T follicular helper cell (primary cell): ENCODE measurements at places on chromosomes 6 and 20.

DNA sequence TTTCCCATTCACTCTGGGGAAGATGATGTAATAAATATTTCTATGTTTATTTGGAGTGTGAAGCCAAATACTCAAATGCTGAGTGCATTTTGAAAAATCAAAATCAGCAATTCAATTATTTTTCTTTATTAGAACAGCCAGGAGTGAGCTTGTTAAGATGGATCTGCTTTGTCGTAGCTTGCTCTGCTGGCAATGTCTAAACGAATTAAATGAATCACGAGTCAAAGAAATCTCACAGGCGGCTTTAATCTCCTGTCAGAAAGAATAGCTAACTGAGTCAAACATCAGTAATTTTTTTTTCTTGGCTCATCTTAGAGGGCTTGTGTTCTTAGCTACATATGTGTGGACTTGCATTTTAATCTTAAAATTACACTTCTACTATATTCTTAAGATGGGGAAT, 100.2 kb upstream of the HMGN3 start:
- no peak for DNase-seq

DNA sequence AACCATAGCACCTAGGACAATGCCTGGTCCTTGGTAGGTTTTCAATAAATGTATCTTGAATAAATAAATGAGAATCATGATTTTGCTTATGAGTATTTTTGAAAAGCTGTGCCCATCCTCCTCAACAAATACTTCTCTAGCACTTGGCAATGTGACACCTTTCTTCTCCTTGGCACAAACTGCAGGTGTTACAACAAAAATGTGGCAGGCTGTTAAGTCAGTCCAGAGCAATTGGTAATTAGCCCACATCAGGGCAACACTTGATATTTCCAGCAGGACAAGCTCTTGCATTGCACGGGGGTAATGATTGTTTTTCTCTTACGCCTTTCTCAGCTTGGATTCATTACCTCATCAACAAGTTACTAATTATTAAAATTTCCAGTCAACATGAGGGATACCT, 31.6 kb upstream of the SNX9 start:
- no peak for DNase-seq

- no peak for DNase-seq
Measured at GRCh38 chr6:155212616-155213380, 51.0 kb upstream of the CLDN20 start.

DNA sequence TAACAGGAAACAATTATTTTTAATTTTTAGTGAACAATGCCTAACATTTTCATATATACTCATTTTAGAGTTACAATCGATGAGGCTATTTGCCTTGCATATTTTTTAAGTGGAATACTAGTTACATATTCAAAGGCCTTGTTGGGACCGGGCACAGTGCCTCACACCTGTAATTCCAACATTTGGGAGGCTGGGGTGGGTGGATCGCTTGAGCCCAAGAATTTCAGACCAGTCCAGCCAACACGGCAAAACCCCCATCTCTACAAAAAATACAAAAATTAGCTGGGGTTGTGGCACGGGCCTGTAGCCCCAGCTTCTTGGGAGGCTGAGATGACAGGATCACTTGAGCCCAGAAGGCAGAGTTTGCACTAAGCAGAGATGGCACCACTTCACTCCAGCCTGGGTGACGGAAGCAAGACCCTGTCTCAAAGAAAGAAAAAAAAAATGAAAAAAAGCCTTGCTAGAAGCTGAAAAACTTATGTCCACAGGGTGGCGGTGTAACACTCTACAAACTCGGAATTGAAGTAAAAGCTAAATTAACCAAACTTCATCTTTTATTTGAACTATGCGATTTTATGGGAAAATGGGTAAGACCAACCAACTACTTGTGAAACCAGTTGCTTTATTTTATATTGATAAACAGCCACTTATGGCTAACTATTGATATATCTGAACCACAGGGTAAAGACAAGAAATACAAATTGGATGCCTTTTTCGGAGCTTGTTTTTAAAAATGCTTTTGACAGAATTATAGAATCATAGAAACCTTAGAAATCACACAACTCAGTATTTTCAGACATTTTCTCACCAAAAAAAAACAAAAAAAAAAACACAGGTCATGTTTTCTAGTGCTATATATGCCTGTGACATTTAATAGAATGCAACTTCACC, 24.1 kb upstream of the ROS1 start:
- peak; percentile 41 for DNase-seq

DNA sequence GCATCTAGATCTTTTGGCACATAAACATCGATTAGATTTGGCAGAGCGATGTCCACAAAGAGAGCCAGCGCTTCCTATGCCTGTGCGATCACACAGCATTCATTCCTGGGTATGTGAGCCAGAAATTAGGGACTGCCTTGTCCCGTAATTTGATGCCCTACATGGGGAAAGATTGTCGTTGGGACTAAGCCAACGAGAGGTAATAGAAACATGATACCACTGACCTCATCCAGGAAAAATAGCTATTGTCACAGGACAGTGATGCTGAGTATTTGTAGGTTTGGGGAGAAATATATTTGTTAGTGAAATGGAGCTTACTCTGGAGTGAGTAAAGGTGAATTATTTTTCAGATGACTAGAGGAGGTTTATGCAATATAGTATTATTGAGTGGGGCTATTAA, 154.0 kb downstream of the TSHZ2 start:
- DNase-seq = no peak

DNA sequence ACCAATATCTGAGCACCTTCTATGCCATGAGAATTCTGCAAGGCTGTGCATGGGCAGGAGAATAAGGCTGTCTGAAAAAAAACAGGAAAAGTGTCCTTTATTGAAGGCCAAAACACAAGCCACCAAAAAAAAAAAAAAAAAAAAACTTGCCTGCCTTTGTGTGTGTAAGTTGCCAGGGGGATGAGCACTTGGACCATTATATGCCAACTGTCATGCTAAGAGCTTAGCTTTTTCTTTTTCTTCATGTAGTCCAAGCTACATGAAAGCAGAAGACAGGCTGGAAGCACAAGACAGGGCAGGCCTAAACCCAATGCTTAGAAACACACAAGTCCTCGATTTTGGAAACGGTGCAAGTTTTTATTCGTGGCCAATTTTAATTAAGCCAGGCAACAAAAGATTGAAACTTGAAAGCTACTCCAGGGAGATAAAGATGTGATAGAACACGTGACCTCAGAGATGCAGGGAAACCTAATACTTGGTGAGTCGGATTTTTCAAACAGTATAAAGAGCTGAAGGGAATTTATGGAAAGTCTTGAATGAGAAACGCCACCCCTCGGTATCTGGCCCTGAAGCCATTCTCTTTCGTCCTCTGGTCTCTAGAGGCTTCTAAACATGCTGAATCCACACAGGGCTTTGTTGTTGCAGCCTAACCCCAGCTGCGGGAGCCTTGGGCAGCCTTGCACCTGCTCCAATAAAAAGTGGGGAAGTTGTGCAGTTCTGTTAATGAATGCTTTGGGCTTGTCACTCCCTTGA, 8.6 kb downstream of the BMP7 start:
- DNase-seq = no peak

- DNase-seq = no peak
Measured at GRCh38 chr20:6384380-6384779, 261.6 kb upstream of the FERMT1 start.

GRCh38 chr6:156821707-156822106, 44.5 kb downstream of the ARID1B start:
- DNase-seq = no peak

- DNase-seq = peak; percentile 3
Measured at GRCh38 chr6:160667639-160668481, 3.8 kb upstream of the LPA start.

DNA sequence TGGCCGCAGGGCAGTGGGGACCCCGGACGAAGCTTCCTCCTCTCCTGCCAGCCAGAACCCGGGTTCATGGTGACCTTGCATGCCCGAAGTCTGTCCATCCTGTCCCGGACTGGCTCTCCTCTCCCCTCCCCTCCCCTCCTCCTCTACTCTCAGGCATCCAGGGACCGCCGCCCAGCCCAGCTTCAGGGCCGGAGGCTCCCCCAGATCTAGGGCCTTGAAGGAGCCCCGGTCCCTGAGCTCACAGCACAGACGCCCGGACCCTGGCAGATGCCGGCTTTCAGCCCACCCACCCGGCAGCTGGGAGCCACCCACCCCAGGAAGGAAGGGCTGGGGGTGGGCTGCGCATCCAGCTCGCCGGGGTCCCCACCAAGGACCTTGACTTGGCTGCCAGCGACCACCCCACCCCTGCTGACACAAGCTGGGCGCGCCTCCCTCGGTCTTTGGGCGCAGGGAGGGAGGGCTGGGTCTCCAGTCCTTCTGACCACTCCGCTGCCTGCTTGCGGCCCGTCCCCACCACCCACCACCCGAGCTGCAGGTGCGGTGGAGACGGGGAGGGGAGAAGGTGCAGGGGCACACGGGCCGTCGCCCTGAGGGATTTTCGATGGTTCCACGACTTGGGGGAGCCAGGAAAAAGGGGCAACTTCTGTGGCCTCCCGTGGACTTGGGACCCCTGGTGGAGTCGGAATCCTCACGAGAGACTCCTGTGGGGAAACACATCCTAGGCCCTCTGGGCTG, 5.8 kb upstream of the ABHD16B start:
- DNase-seq = no peak

- DNase-seq = no peak
Measured at GRCh38 chr6:16136621-16137450, 8.0 kb downstream of the MYLIP start.

GRCh38 chr6:137145421-137145820, 28.0 kb downstream of the IL22RA2 start:
- DNase-seq = no peak

DNA sequence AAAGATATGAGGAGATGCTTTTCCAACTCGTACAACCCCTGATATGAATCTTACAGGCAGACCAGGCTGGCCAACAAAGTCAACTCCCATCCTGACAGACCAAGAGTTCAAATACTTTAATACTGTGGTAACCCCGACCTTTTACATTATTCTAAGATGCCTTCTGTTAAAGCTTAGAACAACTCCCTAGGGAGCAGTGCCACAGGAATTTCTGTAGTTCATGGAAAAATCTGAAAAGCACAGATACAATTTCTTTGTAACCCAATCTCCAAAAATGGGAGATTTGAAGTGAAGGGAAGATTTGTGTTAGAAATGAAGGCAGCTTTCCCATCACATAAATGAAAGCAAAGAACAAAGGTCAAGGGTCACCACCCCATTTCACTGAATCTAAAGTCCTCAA, 151.3 kb upstream of the BEND6 start:
- no peak for DNase-seq

DNA sequence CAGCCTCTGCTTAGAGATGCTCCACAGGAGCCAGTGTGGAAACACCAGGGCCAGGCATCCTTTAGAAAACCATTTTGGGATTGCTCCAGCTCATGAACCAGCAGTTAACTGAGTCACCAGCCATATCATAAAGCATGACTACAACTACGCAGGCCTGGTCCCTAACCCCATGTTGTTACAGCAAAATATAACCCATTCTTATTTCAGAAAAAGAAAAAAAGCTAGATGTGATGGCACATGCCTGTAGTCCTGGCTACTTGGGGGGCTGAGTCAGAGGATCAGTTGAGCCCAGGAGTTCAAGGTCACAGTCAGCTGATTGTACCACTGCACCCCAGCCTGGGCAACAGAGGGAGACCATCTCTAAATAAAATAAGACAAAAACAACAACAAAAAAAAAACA, 36.8 kb downstream of the C6orf15 start:
- DNase-seq = no peak

DNA sequence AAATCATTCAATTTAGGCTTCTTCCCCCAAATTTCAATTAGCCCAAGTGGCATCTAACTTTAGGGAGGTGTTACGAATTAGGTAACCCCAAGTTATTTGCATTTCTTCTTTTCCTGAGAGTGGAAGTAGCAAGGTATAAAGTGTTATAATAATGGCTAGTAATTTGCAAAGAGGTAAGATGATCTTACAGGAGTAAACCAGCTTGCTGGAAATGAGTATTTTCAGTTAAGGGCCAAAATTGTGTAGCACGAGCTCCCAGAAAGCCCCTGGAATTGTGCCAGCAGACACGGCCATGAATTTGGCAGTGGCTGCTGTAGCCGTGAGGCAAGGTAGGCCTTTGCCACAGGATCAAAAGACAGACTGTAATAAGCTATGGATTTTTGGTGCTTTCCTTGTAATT, 38.0 kb downstream of the CITED2 start:
- DNase-seq = no peak

- no peak for DNase-seq
Measured at GRCh38 chr20:8043687-8044282, 24.2 kb upstream of the TMX4 start.

DNA sequence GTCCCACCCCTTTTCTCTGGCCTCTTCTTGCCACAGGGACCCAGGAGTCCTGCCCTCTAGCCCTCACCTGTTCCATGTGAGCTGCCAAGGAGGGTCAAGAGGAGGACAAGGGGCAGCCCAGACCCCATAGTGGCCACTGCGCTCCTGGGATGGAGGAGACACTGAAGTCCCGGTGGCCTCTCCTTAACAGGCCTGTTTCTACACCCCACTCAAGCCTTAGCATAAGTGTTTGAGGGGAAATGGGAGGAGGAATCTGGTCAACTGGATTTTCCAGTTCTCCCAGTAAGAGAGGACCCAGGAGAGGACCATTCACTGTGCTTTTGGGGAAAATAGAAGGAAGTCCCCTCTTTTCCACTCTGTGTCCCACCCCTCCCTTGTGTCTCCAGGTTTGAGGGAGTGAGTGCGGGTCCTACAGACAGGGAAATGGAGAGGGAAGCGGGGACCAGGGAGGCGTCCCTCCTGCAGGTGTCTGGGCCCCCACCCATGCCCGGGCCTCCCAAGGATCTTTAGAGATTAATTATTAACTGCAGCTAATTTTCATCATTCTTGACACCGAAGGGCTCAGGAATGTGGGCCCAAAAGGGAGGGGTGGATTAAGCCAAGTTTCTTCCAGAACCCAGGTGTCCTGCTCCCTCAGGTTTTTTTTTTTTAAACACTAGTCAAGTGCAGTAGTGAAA, at the start of gene SFTA2:
TSS of gene SFTA2 (minus strand) at position 202 of the 677 bp plus-strand sequence. CDS start at position 128, 74 bp downstream.
- no peak for DNase-seq

DNA sequence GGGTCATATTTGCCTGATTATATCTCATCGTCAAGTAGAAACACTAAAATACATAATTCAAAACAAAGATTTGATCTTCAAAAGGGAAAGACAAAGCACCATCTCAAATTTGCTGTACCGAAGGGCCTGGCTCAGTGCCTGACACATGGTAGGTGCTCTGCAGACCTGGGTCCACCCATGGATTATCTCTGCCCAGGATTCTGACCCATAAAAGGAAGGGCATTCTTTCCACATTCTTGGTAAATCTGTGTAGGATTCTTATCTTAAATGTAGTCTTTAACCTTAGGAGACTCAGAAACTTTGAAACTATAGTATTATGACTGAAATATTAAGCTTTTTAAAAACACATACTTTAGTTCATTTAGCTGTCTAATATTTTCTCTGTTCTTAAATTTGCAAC, 274.1 kb upstream of the FLRT3 start:
- no peak for DNase-seq

DNA sequence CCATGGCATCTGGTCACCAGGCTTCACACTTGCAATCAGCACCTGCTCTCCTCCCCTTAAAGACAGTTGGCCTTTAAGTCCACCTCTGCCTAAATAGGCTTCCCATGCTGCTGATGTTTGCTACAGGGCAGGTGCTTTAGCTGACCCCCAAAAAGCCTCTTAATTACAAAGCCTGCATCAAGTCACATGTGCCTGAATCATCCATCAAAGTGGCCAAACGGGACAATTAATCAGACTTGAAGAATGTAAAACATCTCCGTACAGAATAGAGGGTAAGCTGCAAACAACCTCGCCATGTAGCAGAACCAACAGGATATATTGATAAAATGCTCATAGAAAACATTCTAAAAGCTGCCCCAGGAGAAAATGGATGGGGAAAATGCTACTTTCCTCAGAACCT, 7.4 kb downstream of the LY86 start:
- no peak for DNase-seq
